Fibroblast of the aortic adventitia (primary cell): ENCODE measurements at places on chromosomes 7 and 10.
A peak's percentile ranks its signal among the peaks of the same experiment; 100 is the strongest.

DNA sequence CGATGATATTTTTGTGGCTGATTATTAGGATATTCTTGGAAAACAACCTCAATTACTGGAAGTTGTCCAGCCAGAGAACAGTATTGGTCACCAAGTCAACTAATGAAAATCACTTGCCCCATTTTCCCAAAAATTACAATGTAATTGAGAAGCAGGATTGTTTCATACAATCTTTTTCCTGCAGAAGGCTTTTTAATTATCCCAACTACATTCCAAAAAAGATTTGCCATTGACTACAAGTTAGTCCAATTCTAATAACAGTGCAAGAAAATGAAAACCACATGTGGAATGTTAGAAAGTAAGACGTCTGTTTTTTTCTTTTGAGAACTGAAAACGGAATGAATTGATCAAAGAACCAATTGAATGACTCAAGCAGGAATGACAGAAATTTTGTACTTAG is 1195.8 kb downstream of the SORCS1 start:
- no peak for DNase-seq

GRCh38 chr10:83978681-83979383 is 160.5 kb upstream of the GHITM start:
- no peak for DNase-seq

GRCh38 chr10:119139464-119140067 is 25.9 kb downstream of the SFXN4 start:
- peak; percentile 17 for DNase-seq

GRCh38 chr10:97321032-97321803 is 2.1 kb downstream of the FRAT1 start:
- no peak for DNase-seq

GRCh38 chr10:15209827-15210509 is 41.5 kb upstream of the NMT2 start:
- peak; percentile 80 for DNase-seq
